ENCODE measurements at places on chromosomes 2 and 18.
A peak's percentile ranks its signal among the peaks of the same experiment; 100 is the strongest.

GRCh38 chr18:23151414-23152099 is 16.3 kb downstream of the CABLES1 start:
- DNase-seq, result no peak

DNA sequence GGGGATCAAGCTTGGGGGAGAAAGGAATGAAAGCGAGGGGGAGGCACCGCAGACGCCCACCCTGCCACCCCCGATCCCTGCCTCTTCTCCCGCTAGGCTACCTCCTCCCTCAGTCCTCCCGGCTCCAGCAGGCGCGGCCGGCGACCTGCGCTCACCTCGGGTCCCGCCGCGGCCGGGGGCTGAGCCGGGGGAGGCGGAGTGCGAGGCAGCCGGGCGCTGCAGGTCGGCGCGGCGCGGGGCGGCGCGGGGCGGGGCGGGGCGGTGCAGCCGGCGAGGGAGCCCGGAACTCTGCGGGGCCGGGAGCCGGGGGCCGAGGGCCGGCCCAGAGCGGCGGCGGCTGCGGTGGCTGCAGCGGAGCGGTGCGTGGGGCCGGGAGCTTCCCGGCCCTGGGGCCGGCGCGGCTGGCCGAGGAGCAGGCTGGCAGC is 477 bp downstream of the ACVR1 start:
- peak; percentile 43 for DNase-seq

GRCh38 chr2:240477916-240478315 is 42.5 kb downstream of the GPC1 start:
- DNase-seq, result no peak

DNA sequence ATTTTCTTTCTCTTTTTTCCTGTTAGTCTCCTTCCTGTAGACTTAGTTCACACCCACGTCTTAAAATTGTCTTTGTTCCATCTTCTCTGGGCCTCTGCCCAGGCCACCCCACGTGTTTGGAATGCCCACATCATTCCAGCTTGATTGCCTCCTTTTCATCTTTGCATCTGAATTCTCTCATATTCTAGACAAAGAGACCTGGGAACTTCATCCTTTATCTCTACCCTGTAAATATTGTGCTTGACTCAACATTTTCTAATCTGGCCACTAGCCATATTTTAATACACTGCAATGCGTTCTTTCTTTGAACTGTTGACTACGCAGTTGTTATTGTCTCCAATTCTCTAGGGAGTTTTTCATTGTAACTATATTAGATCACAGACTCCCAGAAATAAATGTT is 187.5 kb upstream of the NRXN1 start:
- DNase-seq, result no peak

DNA sequence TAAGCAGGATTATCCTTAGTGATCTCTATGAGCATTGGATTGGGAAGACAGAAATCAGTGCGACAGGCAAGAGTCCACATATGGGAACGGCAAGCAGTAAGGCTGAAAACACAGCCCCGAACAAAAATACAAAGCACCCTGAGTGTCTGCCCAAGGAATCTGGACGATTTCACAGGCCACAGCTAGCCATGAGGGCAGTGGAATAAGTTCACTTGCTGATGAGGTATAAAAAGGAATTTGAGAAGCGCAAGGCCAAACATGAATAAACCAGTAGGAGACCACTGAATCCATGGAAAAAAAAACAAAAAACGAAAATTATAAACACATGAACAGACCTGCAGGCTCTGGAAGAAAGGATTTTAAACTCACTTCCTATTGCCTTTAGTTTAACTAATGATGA is 24.3 kb downstream of the WDSUB1 start:
- no peak for DNase-seq

GRCh38 chr18:22311301-22311700 is 106.4 kb downstream of the CTAGE1 start:
- no peak for DNase-seq

DNA sequence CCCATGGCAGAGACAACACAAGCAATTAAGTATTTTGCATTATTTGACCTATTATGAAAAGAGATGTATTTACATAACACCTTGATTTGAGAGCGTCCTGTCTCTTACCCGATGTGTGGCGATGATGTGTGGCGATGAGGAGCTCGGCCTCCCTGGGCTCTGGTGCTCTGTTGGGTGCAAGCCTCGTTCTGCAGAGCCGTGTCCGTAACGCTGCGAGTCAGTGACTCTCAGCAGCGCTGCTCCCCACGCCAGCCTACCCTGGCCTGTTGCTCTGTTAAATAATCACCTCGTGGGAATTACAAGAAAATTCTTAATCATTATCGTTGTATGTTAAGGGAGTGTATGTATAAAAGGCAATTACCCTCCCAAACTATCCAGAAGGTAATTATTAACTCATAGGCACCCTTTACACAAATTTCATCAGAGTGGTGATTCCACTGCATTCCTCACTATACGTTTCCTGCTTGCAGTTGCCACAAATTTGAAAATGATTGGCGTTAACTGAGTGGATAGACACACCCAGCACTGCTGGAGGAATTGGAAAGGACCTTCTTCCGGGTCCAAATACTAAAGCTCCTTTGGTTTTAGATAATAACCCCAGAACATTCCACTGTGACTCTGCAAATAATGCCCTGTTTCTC is 52.0 kb upstream of the NFATC1 start:
- no peak for DNase-seq

DNA sequence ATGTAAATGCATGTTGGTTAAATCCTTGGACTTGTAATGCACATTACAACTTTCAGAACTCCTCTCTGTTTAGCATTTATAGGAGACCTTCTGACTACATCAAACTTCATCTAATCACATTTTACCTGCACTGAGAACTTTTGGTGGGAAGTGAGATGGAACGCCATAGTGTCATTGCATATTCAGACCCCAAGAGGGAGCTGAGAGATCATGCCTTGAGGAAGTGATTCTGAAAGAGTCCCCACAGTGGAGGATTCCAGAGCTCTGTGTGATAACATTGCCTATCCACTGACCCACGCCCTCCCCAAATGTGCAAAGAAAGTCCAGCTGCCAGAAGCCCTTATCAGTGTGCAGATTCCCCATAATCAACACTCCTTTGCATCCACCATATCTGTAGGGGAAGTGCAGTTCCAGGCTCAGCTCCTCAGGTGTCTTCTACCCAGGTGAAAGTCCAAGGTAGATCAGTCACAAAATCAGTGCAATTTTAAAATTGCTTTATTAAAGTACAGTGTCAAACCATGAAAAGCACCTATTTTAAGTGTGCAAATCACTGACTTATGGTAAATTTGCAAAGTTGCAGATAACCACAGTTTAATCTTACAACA is 212.4 kb downstream of the RPIA start:
- no peak for DNase-seq

DNA sequence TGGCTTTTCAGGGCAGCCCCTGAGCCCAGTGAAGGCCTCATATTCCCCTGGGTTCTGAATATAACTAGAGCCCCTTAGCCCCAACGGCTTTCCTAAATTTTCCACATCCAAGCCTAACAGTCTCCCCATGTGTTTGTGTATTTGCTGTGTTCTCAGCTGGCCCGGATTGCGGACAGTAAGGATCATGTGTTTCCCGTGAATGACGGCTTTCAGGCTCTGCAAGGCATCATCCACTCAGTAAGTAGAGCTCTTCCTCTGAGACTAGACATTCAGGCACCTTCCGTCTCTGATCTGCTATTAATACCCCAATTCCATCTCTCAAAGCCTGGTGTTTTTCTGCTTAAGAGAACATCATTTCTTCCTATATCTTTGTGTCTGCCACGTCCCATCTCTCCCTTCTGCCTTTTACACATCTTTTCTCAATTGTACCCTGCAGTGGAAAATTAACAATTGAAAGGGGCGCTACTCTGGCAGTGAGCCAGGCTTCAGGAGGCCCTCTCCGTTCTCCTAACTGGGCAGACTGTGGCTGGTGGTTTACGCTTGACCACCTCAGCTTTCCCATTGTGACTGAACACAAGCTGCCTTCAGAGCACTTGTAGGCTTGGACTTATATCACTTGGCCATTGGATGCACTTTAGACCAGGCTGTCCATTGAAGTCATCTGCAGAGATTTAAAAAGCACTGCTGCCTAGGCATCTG is 64.4 kb downstream of the ANTXR1 start:
- no peak for DNase-seq

- DNase-seq, result no peak
These were observed 59.1 kb upstream of the PELI1 start for GRCh38 chr2:64203131-64203857.

DNA sequence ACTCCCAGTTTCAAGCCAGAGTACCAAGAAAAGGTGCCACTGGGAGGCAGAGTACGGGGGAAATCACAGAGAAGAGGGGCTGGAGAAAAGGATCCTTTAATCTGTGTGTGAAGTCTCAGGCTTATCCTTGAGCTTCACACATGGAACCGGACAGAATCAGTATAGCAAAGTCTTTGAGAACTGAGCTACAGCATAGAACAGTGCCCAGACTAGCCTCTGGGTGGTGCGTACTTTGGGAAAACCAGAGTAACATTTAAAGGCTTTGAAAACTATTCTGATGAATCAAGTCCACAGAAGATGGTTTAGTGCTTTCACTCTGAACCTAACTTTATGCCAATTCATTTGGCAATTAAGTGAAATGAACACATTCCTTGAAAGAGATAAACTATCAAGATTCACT is 83.1 kb downstream of the BABAM2 start:
- DNase-seq, result no peak

GRCh38 chr2:53880756-53881155 is 21.0 kb upstream of the GPR75 start:
- no peak for DNase-seq

- DNase-seq, result no peak
These were observed 214.5 kb downstream of the NBAS start for GRCh38 chr2:15346624-15347023.

- no peak for DNase-seq
These were observed 105.4 kb upstream of the LCLAT1 start for GRCh38 chr2:30341500-30342267.
